ENCODE measurements at places on chromosomes 6 and 20.

GRCh38 chr6:53391170-53391569 is 42.4 kb upstream of the ELOVL5 start:
- no peak for DNase-seq

DNA sequence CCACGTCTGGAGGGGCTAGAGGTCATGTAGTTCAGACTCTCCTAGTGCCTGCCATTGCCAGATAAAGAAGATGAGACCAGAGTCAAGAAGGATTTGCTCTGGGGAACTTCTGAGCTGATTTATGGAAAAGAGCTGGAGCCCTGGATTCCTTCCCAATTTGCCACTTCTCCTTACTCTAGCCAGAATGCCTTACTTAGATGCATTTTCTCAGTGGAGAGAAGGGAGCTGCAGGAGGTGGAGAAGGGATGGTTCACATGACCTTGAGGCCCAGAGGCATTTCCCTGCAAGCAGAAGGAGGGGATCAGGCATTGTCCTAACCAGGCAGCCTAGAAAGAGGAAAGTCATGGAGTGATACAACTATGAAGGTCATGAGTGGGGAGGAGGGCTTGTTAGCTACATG is 122.2 kb downstream of the UNC5CL start:
- DNase-seq: no peak

DNA sequence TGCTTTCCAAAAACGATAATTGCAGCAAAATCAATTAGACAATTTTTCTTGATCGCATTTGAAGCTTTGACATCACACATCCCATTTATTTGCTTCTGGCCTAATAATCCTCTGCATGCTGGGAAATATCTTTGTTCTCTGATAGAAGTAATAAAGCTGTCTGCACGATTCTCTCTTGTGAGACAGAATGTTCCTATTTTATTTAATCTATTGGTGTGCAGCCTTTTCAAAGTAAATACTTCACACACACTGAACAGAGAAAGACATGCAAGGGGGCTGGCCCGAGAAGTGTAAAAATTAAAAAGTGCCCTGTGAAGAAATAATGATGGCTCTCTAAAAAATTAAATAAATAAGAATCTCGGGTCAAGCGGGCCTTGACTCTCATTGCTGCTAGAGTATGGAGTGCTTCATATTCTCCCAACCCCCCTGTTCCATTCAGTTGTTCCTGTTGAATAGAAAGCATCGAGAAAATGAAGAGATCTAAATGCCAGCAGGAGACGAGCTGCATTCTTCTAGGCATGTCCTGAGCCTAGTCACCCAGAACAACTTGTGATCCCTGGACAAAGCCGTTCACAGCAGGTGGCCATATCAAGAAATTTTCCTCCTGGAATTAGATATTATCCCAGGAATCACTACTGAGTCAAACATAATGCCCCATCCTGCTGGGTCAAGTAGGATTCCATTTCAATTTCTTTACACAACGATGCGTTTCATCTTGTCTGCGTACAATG is 625.9 kb upstream of the EPHA7 start:
- DNase-seq: no peak

DNA sequence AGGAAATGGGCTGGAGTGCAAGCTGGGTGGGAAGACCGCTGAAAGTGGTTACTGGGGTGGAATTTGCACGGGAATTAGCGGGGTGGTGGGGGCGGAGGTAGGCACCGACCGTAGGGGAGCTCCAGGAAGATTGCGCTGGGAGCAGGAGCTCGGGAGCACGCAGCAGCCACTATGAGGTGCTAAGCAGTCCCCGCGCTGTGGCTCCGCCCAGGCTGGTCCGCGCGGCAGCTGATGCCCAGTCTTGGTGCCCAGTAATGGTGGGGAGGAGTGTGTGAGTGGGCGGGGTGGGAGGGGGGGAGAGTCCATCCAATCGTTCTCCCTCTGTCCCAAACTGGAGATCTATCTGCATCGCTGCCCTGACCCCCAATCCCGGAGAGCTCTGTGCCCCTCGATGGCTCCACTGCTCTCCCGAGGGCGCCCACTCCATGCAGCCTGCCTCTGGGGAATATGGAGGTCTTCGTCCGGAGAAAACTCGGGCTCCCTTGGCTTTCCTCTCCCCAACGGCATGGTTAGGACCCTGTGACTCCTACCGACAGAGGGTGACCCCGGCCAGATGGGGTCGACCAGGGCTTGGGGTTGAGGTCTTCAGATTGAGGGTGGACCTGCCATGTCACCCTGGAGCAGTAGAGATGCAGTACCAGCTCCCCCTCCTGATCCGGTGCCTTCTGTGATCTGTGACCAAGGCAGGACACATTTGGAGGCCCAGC is 5.3 kb downstream of the TP53TG5 start:
- no peak for DNase-seq

DNA sequence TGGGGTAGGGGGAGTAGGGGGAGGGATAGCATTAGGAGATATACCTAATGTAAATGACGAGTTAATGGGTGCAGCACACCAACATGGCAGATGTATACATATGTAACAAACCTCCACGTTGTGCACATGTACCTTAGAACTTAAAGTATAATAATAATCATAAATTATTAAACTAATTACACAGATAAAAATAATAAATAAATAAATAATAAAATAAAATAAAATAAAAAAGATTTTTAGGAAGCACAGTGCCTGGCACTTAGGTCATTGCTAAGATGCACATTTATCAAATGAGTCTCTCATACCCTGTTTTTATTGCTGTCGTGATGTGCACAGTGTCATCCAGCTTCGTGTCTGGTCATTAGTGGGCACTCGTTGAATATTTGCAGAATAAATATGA is 19.0 kb upstream of the RTF2 start:
- DNase-seq: no peak

DNA sequence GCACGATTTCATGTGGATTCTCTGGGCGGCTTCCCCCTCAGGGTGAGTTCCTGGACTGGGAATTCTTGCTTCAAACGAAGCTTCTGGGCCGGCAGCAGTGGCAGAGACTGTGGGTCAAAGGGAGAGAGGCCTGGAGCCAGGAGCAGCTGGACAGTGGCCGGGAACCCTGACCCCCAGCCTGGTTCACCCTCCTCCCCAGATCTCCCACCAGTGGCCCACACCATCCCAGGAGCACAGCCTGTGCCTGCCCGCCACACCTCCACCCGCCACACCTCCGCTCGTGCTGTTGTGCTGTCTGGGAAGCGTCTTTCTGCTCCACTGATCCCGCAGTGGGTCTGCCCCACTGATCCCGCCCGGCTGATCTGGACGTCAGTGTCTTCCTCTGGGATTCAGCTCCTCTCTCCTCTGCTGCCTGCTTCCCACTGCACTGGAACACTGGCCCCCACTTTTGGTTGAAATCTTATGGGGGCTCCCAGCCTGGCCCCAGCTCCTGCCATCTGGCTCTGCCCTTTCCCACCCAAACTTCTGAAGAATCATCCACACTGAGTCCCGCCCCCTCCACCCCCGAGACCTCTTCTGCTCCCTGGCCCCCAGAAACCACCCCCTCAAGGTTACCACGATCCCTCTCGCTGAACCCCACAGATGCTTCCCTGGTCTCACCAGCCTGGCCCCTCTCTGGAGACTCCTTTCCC is 9.8 kb downstream of the ZBP1 start:
- no peak for DNase-seq

DNA sequence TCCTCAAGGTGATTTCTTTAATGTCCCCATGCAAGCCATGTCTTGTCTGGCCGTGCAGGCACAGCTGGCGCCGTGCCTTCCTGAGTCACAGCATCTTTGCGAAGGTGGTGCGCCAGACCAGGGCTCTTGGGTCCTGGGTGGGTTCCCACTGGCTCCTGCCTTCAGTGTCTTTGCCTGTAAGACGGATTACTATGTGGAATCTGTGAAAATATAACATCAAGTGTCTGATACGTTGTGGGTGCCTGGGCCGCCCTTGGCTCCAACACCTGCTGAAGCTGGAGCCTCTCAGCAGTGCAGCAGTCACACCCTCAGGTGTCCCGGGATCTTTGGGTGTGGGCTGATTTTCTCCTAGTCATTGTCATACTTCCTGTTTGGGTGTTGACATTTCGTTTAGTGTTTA is 3.2 kb downstream of the OSBPL2 start:
- peak; percentile 78 for DNase-seq

DNA sequence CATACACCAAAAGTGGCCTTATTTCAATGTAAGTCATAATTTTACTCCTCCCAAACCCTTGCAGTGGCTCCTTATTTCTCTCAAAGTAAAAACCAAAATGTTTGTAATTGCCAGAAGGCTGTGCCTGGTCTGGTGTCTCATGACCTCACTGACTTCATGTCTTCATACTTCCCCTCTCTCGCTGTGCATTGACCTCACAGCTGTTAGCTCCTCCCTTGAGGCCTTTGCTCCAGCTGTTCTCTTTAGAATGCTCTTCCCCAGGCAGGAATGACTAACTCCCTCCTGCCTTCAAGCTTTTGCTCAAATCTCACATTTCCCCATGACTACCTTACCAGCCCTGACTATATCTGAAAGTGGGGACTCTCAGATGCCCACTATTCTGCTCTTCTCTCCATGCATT is 83.3 kb downstream of the MTFR2 start:
- DNase-seq: no peak

DNA sequence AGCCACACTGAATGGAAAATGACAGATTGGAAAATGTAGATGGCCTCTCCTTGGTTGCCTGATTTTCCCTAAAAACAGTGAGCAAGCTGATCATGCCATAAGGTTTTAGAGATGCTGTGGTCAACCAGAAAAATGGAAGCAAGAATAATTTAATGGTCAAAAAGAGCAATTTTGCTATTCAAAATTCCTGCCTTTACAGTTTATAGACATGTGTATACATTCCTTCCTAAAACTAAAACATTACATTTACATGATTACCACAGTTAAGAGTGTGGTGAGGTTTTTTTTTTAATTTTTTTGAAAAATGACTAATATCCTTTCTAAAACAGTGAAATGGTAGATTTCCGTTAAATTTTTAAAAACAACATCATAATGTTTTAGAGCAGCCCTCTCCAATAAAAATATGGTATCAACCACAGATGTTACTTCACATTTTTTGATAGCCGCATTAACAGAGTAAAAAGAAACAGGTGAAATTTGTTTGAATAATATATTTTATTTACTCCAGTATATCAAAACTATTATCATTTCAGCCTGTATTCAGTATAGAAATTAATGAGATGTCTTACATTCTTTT is 407.0 kb upstream of the SOX4 start:
- no peak for DNase-seq

DNA sequence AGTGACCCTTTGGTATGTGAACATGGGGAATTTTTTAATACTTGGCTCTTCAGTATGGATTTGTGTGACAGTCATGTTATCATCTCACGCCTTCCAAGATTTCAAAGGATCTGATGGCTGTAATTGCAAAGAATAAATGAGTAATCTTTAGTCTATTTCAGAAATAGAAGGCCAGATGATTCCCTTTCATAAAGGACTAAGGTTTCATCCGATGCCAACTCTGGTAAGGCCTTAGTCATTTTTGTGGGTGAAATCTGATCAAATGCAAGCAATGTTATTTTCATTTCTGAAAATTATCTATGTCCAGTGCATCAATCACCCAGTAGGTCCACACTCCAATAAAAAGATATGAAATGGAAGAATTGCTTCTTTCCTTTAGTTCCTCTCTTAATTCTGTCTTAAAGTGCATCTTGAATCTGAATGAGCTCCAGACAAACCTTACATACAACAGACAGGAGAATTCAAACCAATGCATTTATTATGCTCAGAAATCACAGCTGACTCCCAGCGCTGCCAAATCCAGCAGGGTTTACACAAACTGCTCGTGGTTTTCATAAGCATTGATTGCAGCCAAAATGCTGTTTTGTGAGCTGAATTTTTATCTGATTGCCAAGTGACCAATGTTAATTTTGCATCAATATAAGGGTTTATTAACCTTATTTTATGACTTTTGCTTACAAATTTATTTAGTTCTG is 565.2 kb upstream of the MARCKS start:
- DNase-seq: no peak

- DNase-seq: no peak
These were observed 265.1 kb upstream of the CITED2 start for GRCh38 chr6:139639507-139639906.

DNA sequence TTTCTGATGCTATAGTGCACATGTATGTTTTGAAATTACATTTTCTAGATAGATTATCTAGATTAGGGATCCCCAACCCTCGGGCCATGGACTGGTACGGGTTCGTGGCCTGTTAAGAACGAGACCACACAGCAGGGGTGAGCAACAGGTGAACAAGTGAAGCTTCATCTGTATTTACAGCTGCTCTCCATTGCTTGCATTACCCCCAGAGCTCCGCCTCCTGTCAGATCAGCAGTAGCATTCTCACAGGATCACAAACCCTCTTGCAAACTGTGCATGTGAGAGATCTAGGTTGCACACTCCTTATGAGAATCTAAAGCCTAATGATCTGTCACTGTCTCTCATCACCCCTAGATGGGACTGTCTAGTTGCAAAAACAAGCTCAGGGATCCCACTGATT is 10.4 kb downstream of the CEP57L1 start:
- DNase-seq: no peak

- no peak for DNase-seq
These were observed 1015.1 kb downstream of the EPHA7 start for GRCh38 chr6:92404281-92404680.

GRCh38 chr20:10828180-10828579 is 154.4 kb upstream of the JAG1 start:
- no peak for DNase-seq

- DNase-seq: no peak
These were observed 6.4 kb downstream of the FBXO30 start for GRCh38 chr6:145808239-145808638.

- no peak for DNase-seq
These were observed 5.6 kb downstream of the PCIF1 start for GRCh38 chr20:45940053-45940452.

DNA sequence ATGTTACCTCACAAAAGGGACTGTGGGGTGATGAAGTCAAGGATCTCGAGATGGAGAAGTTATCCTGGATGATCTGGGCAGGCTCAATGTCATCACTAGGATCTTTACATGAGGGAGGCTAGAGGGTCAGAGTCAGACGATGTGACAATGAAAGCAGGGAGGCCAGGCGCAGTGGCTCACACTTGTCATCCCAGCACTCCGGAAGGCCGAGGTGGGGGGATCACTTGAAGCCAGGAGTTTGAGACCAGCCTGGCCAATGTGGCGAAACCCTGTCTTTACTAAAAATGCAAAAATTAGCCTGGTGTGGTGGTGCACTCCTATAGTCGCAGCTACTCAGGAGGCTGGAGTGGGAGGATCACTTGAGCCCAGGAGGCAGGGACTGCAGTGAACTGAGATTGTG is 68.8 kb downstream of the TTLL2 start:
- no peak for DNase-seq

Data from colonic mucosa (tissue), 4 donors.